Trophoblast cell (in vitro differentiated cells and primary cell): ENCODE measurements at places on chromosomes 1 and 21.

GRCh38 chr1:25083481-25084345, 148.6 kb downstream of the SYF2 start:
- DNase-seq, result no peak

DNA sequence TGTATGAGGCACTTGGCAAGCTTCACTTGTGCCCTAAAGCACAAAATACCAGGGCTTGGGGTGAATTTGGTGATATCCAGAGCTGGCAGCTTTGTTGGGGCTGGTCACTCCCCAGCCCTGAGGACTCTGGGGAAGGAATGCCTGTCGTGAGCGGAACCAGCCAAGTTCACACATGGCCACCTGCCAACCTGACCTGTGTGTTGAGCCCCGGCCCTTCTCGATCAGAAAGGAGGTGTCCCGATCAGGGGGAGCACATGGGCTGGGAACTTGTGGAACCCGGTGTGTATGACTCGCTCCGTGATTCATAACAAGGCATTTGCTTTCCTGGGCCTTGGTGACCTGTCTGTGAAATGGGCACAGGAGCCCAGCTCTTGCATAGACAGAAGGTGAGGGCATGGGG, 43.1 kb downstream of the AGPAT3 start:
- DNase-seq, result no peak

DNA sequence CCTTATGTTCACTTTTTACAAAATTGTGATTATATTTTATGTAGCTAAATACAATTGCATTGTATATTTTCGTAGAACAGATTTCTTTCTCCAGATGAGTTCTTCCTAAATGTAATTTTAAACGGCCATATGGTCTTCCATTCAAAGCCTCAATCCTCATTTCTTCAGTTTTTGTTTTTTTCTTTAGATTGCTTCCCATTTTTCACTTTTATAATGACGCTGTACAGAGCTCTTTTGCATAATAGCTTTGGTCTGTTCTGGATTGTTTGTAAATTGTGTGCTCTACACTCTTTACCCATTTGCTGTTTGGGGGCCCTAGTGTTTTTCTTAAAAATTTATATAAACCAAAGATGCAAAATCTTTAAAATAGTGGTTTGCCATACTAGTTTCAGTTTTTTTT, 27.8 kb downstream of the AVPR1B start:
- no peak for DNase-seq

- DNase-seq, result no peak
Measured at GRCh38 chr21:21196087-21196486, 197.9 kb downstream of the NCAM2 start.

GRCh38 chr1:67404212-67404620, 26.0 kb downstream of the SERBP1 start:
- no peak for DNase-seq

GRCh38 chr1:27858072-27858948, 14.0 kb upstream of the THEMIS2 start:
- peak; percentile 91 for DNase-seq

DNA sequence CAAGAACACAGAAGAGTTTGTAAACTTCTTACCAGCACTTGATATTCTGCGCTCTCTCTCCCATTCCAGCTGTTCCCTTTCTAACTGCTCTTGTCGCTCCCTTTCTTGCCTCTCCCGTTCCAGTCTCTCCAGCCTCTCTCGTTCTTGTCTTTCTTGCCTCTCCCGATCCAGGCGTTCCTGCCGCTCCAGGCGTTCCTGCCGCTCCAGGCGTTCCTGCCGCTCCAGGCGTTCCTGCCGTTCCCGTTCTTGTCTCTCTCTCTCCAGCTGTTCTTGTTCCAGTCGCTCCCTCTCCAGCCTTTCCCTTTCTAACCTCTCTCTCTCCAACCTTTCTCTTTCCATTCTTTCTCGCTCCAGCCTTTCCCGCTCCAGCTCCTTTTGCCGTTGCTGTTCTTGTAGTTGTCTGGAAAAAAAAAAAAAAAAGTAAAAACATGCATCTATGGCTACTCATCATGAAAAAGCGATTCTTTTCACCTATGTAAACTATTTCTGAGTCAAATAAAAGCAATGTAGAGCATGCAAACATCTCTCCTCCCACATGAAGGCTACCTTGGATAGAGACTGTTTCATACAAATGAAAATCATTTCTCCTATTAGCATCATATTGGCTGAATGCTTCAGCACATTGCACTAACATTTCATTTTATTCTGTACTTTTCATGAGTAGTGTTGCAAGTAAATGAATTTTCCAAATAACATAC, 91.5 kb upstream of the LBR start:
- peak; percentile 76 for DNase-seq

DNA sequence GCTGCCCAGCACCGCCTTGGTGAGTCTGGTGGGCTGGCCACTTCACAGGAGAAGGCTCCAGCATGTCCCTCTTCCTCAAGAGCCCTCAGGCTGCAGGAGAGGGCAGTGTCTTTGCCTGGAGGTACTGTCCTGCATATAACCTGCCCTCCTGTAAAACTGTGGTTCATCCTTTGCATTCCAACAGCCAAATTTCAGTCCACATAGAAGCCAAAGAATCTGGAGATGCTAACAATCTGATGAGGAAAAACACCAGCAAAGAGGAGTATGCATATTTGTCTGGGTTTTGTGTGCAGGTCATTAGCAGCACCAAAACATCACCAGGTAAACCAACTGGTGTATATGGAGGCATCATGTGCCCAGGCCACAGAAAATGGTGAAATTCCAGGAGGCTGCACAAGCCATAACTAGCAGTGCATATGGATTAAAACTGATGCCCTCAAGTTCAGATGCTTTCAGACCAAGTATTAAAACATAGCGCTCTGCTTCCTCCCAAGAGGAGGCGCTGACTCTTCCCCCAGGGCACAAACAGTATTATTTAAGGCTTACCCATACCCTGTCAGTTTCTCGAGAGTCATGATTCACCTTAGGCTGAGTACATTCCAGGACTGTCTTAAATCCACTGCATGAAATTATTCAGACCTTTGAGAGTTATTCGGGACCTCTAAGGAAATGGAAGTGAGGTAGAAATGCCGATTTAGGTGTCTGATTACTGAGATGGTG, 150.5 kb upstream of the COA6 start:
- peak; percentile 90 for DNase-seq

DNA sequence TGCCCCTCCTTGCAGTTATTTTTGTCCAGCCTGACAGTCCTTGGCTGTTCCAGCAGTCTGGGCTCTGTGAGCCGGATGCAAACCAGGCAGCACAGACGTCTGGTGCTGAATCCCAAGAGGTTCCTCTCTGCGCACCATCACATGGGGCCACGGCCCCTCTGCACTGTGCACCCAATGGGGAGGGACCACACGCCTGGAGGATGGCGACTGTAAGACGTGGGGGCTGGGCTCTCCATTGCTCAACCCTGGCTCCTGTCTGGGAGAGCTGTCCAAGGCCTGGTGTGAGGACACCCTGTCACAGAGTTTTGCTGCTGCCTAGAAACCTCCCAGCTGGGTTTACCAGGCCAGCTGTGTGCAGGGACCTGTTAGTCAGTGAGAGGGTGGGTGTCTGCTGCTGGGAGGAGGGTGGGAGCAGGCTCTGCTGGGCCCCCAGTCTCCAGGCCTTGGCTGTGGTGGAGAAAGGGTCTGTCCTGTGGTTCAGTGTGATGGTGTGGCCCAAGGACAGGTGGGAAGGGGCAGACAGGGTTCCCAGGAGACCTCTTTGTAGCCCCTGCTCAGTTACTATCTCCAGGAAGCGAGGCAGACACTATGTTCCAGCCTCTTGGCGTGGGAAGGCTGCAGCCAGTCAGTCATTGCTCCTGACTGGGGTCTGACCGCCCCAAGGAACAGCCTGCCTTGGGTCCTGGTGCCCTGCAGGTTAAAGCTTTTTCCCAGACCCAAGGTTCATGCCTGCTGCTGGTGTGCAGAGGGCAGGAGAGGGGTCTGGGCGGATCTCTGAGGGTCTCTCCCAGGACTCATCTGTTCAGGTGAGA, 13.8 kb downstream of the HEYL start:
- no peak for DNase-seq

GRCh38 chr1:51666478-51666877, 49.6 kb downstream of the OSBPL9 start:
- DNase-seq, result no peak

GRCh38 chr1:179231923-179232322, 2.4 kb upstream of the ABL2 start:
- peak; percentile 82 for DNase-seq

DNA sequence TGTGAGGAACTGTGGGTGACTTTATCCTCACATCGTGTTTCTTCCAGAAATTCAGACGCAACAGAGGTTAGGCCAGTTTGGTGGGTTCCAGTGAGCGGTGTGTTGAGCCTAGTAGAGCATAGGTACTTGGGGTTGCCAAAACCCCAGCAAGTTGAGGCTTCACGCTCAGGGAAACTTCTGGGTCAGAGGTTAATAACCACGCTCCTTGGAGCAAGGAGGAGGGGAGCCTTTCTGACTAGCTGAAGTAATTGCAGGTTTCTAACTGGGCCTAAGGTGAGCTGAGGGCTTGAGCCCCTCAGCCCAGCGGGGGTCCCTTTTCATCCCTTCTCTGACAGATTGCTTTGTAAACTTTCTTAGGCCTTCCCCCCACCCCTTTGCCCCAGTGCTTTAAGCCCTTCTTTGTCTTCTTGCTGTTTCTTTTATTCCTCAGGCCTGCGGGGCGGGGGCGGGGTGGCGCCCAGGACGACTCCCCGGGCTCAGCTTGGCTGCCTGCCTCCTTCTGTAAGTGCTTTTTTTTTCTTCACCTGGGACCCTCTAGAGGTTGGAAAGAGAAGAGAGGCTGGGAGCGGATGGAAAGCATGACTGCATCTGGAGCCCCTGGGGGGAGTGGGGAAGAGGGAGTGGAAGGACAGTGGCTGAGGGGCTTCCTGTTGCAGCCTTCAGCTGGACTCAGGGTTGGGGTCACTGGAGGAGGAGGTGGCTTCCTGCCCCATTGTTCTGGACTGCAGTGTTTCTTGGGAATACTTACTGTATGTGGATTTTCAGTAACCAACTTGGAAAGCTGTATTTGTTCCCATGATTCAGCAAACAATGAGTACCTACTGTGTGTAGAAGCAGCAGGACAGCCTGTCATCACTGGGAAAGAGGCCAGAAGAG, 1.3 kb upstream of the ZNF436 start:
- no peak for DNase-seq

- DNase-seq, result no peak
Measured at GRCh38 chr1:155304558-155305063, 3.4 kb upstream of the PKLR start.

DNA sequence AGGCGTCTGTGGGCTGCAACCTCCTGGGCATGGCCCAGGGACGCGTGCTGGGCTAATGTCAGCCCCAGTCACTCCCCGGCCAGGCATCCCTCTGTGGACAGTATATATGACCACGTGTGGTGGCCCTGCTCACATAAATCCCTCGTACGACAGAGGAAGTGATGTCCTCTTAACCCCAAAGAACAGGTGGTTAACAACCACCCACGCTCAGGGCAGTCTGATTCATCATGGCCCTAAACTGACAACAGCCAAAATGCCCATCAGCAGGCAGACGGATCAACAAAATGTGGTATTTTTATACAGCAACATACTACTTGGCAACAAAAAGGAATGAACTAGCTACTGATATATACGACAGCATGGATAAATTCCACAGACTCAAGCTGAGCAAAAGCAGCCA, 51.0 kb downstream of the ECE1 start:
- DNase-seq, result peak; percentile 78

GRCh38 chr1:98988904-98989555, 15.6 kb downstream of the PLPPR5 start:
- DNase-seq, result no peak

DNA sequence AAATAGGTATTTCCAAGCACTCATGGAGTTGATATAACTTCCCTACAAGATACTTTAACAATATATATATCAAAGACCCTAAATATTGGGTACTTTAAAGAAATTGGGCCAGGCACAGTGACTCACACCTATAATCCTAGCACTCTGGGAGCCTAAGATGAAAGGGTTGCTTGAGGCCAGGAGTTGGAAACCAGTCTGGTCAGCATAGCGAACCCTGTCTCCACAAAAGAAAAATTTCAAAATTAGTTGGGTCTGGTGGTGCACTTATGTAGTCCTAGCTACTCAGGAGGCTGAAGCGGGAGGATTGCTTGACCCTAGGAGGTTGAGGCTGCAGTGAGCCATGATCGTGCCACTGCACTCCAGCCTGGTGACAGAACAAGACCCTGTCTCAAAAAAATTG, 393.9 kb upstream of the DEPDC1 start:
- peak; percentile 79 for DNase-seq

DNA sequence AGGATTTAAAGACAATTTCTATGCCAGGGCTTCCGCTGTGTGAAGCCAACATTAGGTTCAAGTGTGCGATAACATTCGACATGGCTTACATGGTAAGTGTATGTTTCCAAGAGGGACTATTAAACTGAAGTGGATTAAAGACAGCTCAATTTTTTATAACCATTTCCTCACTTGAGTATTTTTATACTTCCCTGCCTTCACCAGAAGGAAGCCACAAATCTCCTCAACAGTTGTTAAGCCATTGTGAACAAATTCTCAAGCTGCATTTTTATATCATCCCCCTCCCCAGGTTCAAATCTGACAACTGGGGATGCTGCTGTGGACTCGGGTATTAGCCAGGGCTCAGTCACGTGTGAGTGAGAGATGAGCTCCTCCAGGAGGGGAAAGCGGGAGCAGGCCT, 116.3 kb downstream of the RHOU start:
- DNase-seq, result no peak

DNA sequence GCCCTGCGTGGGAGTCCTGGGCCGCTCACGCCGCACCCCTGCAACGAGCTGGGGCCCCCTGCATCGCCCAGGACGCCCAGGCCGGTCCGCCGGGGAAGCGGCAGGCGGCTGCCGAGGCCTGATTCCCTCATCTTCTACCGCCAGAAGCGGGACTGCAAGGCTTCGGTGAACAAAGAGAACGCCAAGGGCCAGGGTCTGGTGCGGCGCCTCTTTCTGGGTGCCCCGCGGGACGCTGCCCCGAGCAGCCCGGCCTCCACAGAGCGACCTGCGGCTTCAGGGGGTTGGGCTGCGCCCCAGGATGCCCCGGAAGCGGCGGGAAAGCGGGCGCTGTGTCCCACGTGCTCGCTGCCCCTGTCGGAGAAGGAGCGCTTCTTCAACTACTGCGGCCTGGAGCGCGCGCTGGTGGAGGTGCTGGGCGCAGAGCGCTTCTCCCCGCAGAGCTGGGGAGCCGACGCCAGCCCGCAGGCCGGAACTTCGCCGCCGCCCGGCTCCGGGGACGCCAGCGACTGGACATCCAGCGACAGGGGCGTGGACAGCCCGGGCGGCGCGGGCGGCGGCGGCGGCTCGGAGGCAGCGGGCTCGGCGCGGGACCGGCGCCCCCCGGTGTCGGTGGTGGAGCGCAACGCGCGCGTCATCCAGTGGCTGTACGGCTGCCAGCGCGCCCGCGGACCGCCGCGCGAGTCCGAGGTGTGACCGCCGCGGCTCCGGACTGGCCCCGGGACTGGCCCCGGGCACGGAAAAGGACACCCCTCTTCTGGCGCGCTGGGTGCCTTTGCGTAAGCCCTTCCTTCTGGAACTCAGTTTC, 2.7 kb downstream of the FAM110D start:
- DNase-seq, result peak; percentile 28

- DNase-seq, result peak; percentile 32
Measured at GRCh38 chr1:104648269-104648691, 898.6 kb downstream of the AMY1C start.

- no peak for DNase-seq
Measured at GRCh38 chr1:88321706-88322105, 362.4 kb upstream of the PKN2 start.

- DNase-seq, result peak; percentile 60
Measured at GRCh38 chr1:115136106-115136505, 46.8 kb upstream of the TSPAN2 start.

- peak; percentile 36 for DNase-seq
Measured at GRCh38 chr1:207890136-207890738, 20.7 kb downstream of the CD34 start.
